ENCODE measurements at places on chromosomes 11 and 22. TPM values are rescaled to one million over a fixed set of nuclear protein-coding genes. Genes with fewer than 3 reads are reported as not detected.

The MYEOV gene
- not detected for total RNA-seq

The MMP13 gene
- total RNA-seq = 1.7 TPM

The ASCL2 gene
- total RNA-seq = 0.39 TPM

The PHETA2 gene
- 6.9 TPM for total RNA-seq

The KCNK4 gene
- 1.0 TPM for total RNA-seq

The MPEG1 gene
- total RNA-seq = 15.0 TPM

GRCh38 chr11:128450882-128451651 lies 136.3 kb downstream of the ETS1 start:
- H3K27me3 ChIP-seq = peaks cover 4% of the 10 kb centered on the region
- H3K36me3 ChIP-seq = no peaks in the 10 kb centered on the region
- peak overlapping the region; percentile 10 for H3K4me3 ChIP-seq
- H3K4me1 ChIP-seq = peaks cover 12% of the 10 kb centered on the region

GRCh38 chr11:9774591-9775397 lies 110.9 kb downstream of the SWAP70 start:
- no peak overlapping the region for H3K27ac ChIP-seq
- peaks cover 2% of the 10 kb centered on the region for H3K36me3 ChIP-seq
- H3K4me3 ChIP-seq = no peak overlapping the region

GRCh38 chr11:33874433-33874832 lies 17.4 kb downstream of the LMO2 start:
- no peaks in the 10 kb centered on the region for H3K36me3 ChIP-seq
- H3K27me3 ChIP-seq = peaks cover 2% of the 10 kb centered on the region
- H3K4me1 ChIP-seq = peaks cover 11% of the 10 kb centered on the region
- H3K27ac ChIP-seq = no peak overlapping the region

DNA sequence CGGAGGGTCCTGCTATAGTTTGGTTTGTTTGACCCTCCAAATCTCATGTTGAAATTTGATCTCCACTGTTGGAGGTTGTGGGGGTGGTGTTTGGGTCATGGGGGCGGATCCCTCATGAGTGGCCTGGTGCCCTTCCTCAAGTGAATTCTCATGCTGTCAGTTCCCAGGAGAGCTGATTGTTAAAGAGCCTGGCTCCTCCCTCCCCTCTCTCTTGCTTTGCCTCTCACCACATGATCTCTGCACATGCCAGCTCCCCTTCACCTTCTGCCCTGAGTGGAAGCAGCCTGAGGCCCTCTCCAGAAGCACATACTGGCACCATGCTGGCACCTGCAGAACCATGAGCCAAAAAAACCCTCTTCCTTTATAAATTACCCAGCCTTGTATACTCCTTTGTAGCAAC lies 7.1 kb downstream of the TSPAN18 start:
- H3K27ac ChIP-seq = no peak overlapping the region
- DNase-seq = no peak
- H3K4me1 ChIP-seq = peaks cover 38% of the 10 kb centered on the region
- peaks cover 2% of the 10 kb centered on the region for H3K36me3 ChIP-seq
- no peaks in the 10 kb centered on the region for H3K27me3 ChIP-seq

- H3K4me1 ChIP-seq = no peaks in the 10 kb centered on the region
- H3K27me3 ChIP-seq = no peaks in the 10 kb centered on the region
- H3K27ac ChIP-seq = peak overlapping the region; percentile 59
Measured at GRCh38 chr11:96055706-96056387, 131.9 kb upstream of the MTMR2 start.

- DNase-seq = no peak
- peaks cover 2% of the 10 kb centered on the region for H3K27me3 ChIP-seq
- no peaks in the 10 kb centered on the region for H3K4me1 ChIP-seq
- H3K27ac ChIP-seq = no peak overlapping the region
Measured at GRCh38 chr11:69799582-69799981, 19.6 kb downstream of the FGF3 start.

- H3K27me3 ChIP-seq = no peaks in the 10 kb centered on the region
- no peak overlapping the region for H3K27ac ChIP-seq
- H3K36me3 ChIP-seq = no peaks in the 10 kb centered on the region
- no peak for DNase-seq
- no peak overlapping the region for H3K4me3 ChIP-seq
- no peaks in the 10 kb centered on the region for H3K4me1 ChIP-seq
Measured at GRCh38 chr11:47923667-47924066, 56.7 kb upstream of the PTPRJ start.

DNA sequence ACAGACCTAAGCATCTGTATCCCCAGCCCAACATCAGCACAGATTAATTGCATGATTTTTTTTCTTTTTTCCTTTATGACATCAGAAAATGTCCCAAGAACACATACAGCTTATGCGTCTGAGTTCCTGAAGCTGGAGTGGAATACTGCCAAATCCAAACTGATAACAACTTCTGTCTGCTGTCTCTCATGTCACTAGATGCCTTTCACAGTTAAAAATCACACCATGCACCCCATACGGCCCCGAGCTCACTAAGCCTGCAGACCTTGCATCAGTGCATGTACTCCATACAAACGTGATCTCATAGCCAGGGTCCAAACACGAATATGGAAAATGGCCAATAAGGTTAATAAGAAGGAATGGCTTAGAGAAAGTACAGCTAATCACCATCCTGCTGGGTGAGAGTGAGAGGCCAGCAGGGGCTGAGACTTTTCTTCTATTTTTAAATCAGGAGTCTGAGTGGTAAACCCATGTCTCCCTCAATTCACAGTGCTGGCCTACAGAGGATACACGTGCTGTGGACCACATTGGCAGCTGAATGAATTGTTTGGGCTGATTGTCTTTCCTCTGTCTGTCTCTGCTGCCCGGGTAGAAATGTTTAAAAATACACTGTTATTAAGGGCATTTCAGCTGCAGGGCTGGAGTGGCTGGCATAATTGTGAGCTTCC lies 350.6 kb upstream of the RAG2 start:
- H3K4me1 ChIP-seq = no peaks in the 10 kb centered on the region
- H3K36me3 ChIP-seq = no peaks in the 10 kb centered on the region
- DNase-seq = no peak

DNA sequence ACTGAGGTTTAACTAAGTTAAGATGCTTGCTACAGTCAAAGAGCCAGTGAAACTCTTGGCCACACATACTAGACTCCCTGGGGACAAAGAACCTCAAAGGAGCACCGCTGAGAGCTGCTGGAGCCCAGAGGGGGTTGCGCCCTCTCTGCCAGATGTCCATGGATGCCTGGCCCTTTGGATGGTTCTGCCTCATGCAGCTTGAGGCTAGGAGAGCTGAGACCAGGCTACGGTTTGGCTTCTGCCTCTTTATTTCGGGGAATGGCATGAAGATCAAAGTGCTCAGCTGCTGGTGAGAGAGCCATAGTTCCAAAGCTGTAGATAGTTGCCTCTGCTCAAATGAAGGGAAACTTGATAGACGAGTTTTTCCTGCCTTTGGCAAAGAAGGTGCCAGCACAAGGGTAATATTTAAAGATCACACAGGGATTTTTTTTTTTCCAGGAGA lies 43.0 kb downstream of the RASSF10 start:
- no peaks in the 10 kb centered on the region for H3K36me3 ChIP-seq
- H3K27me3 ChIP-seq = no peaks in the 10 kb centered on the region
- no peak overlapping the region for H3K27ac ChIP-seq
- DNase-seq = no peak

DNA sequence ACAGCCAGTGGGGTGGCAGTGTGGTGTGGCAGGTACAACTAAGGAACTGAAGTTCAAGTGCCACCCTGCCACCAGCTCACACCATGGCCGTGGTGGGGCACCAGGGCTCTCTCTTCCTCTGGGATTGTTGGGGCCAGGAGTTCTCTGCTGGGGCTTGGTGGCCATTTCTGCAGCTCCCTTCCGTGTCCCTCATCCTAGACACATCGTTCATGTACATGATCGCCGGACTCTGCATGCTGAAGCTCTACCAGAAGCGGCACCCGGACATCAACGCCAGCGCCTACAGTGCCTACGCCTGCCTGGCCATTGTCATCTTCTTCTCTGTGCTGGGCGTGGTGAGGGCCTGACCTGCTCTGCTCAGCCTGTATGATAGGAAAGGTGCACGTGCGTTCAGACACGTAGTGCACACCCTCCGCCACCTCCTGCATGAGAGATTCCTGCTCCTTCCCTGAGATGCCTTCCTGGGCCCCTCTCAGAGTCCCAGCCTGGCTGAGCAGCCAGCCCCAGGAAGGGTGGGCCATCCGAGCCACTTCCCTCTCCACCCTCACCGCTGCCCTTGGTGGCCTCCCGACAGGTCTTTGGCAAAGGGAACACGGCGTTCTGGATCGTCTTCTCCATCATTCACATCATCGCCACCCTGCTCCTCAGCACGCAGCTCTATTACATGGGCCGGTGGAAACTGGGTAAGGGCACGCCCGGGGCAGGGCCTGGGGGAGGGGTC lies 7.3 kb upstream of the TAGLN start:
- H3K4me3 ChIP-seq = no peak overlapping the region
- no peak overlapping the region for H3K27ac ChIP-seq
- no peak for DNase-seq
- H3K4me1 ChIP-seq = no peaks in the 10 kb centered on the region
- peaks cover 99% of the 10 kb centered on the region for H3K36me3 ChIP-seq

DNA sequence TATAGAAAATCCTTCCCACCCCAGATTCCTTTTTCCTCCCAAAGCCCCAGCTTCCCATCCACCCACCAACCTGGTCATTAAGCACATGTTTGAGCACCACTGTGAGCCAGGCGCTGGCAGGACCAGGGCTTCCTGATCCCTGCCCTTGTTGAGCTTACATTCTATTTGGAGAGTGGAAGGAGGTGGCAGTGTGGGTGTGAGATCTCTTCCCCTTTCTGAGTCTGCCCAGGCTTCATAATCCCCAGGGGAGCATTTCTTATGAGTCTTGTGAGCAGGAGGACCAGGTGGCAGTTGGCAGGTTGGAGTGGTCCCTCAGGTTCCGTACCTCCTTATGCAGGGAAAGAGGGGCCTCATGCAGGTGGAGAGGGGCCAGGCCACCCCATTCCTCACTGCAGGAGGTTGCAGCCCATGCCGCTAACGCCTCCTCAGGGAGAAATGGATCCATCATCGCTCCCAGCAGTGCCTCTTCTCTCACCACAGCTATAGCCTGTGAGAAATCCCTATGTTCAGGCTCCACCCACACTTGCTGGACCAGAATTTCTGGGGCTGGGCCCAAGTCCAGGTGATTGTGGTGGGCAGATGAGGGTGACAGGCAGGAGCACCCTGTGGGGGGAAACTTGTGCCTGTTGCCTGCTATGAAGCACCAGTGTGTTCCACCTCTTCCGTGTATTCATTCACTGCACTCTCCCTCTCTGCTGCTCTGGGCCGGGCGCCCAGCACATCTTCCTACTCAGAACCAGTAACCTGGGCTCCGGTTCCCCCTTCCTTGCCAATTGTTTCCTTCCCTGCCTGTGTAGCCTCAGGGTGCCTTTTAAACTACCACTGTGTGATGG lies 23.5 kb downstream of the UBE2L3 start:
- H3K27ac ChIP-seq = no peak overlapping the region
- peaks cover 38% of the 10 kb centered on the region for H3K36me3 ChIP-seq
- no peak overlapping the region for H3K4me3 ChIP-seq
- DNase-seq = no peak
- no peaks in the 10 kb centered on the region for H3K27me3 ChIP-seq

GRCh38 chr11:76856106-76856505 lies 4.6 kb upstream of the ACER3 start:
- no peak overlapping the region for H3K4me3 ChIP-seq
- H3K27ac ChIP-seq = no peak overlapping the region
- H3K36me3 ChIP-seq = no peaks in the 10 kb centered on the region
- H3K4me1 ChIP-seq = peaks cover 7% of the 10 kb centered on the region

DNA sequence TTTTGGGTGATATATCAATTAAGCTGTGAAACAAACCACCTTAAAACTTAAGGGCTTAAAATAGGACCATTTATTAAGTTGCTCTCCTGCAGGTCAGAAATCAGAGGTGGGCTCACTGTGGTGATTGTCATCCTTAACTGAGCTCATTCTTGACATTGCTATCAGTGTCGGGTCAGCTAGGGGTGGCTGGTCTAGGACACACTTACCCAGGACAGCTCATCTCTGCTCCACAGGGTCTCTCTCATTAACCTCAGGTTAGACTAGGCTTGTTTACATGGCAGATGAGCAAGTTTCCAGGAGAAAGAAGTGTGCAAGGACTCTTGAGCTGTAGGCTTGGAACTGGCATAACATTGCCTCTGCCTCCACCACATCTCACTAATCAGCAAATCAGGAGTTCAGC lies 601.0 kb upstream of the RAG2 start:
- H3K4me3 ChIP-seq = no peak overlapping the region
- H3K36me3 ChIP-seq = no peaks in the 10 kb centered on the region
- no peaks in the 10 kb centered on the region for H3K27me3 ChIP-seq
- DNase-seq = no peak

DNA sequence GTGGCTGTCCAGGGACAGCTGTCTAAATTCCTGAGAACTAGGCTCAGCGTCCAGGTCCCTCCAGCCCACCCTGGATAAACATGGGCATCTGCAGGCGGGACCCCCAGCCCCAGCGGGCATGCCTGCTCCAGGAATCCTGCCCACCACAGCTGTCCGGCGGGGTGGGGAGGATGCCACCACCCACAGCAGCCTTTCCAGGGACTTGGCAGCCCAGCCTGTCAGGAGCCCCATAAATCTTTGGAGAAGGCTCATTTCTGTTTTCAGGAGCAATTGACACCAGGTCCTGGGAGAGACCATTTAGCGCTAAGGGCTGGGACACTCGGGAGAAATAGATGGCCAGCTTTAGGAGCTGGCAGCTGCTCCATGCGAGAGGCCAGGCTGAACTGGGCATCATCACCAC lies 358.9 kb downstream of the CADM1 start:
- H3K27me3 ChIP-seq = peaks cover 3% of the 10 kb centered on the region
- DNase-seq = no peak
- peaks cover 16% of the 10 kb centered on the region for H3K4me1 ChIP-seq
- H3K36me3 ChIP-seq = no peaks in the 10 kb centered on the region
- H3K4me3 ChIP-seq = no peak overlapping the region

GRCh38 chr11:120814531-120815318 lies 209.2 kb upstream of the TBCEL start:
- H3K27me3 ChIP-seq = no peaks in the 10 kb centered on the region
- H3K36me3 ChIP-seq = peaks cover 6% of the 10 kb centered on the region
- no peak for DNase-seq
- no peak overlapping the region for H3K4me3 ChIP-seq
- H3K27ac ChIP-seq = no peak overlapping the region

DNA sequence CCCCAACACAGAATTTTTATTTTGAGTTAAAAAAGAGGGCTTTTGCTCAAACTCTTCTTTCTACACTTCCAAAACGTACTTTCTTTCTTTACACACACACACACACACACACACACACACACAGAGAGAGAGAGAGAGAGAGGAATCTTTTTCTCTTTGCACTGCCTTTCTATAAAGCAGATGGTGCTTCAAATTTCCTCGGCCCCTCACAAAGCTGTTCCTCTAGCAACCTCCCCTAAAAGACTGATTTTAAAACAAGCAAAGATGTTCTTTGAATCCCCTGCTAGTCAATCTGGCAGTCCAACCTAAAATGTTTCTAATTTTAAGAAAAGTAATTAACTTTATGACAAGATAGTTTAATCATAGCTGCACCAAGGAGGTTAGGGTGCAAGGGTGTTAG lies 2.7 kb upstream of the ANO3 start:
- no peak overlapping the region for H3K4me3 ChIP-seq
- H3K4me1 ChIP-seq = peaks cover 6% of the 10 kb centered on the region
- no peaks in the 10 kb centered on the region for H3K36me3 ChIP-seq
- no peaks in the 10 kb centered on the region for H3K27me3 ChIP-seq
- DNase-seq = peak; percentile 79
- no peak overlapping the region for H3K27ac ChIP-seq

- no peaks in the 10 kb centered on the region for H3K4me1 ChIP-seq
- H3K36me3 ChIP-seq = no peaks in the 10 kb centered on the region
- H3K4me3 ChIP-seq = no peak overlapping the region
- no peak overlapping the region for H3K27ac ChIP-seq
Measured at GRCh38 chr11:115922876-115923275, 418.7 kb upstream of the CADM1 start.
